ENCODE measurements at places on chromosomes 7 and 10.

DNA sequence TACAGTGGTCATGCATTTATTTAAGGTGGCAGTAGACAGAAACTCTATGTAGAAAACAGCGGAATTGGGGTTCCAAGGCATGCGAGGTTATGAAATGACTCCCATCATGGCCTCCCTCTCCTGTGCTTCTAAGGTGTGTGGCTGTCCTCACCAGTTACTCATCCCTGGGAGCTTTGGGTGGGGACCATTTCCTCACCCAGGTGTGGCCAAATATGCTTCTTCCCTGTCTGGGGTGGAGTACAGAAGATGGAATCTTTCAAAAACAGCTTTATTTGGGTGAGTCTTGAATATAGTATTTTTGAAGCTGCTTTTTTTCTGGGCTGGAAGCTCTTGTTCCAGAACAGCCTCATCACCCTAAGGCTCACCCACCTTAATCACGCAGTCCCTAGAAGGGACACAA is 139.0 kb downstream of the NRF1 start:
- no peak for DNase-seq

- DNase-seq, result no peak
These were observed 74.5 kb upstream of the VKORC1L1 start for GRCh38 chr7:65798111-65799075.

DNA sequence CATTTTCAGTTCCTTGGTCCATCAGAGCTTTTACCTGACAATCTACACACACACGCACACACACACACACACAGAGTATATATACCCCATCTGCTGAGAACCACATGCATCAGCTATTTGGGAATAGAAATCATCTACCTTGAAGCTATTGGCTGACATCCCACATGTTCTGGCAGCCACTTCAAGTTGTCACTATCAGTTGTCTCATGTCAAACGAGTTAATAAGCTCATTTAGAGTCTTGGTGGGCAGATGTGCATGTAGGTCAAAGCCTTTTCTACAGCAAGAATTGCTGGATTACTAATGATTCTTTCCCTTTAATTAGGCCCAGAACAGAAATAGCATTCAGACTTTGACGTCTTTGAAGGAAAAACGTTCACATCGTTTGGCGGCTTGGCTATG is 36.8 kb downstream of the COL28A1 start:
- no peak for DNase-seq

DNA sequence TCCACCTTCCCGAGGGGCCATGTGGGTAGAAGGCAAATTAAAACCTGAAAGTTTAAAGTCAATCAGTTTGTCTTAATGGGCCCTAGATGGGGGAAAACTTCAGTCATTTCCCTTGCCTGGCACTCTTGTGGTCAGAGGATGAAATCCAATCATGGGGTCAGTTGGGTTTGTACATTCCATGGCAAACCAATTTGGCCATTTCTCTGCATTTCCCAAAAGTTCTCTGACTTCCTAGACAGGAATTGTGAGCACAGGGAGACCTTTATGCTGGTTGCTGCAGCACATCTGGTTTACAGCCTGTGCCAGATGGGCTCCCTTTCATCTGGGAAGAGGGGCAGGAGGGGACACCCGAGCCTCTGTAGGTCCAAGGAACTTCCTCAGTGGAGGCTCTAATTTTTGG is 113.0 kb downstream of the CYP26A1 start:
- DNase-seq, result no peak

- no peak for DNase-seq
These were observed 13.4 kb upstream of the ZRANB1 start for GRCh38 chr10:124928545-124928944.

GRCh38 chr7:54915870-54916598 is 102.8 kb upstream of the EGFR start:
- DNase-seq, result no peak

DNA sequence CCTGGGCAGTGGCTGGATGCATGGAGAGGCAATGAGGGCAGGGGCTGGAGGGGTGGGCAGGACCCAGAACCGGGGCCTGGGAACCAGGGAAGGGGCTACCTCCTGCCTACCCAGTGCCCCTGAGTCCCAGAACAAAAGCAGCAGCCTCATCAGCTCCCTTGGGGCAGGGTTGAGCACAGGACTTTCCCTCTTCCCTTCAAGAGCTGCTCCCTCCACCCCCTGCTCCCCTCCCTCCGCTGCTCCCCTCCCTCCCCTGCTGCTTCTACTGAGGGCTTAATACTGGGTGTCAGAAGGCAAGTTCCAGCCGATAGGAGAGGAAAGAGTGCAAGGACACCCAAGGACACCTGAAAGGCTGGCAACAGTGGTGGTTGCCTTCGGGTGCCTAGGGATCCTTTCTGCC is 28.2 kb upstream of the INMT start:
- DNase-seq, result no peak

GRCh38 chr10:89659143-89660131 is 14.4 kb upstream of the PANK1 start:
- no peak for DNase-seq

GRCh38 chr10:12414278-12414989 is 65.1 kb downstream of the CAMK1D start:
- DNase-seq, result no peak

DNA sequence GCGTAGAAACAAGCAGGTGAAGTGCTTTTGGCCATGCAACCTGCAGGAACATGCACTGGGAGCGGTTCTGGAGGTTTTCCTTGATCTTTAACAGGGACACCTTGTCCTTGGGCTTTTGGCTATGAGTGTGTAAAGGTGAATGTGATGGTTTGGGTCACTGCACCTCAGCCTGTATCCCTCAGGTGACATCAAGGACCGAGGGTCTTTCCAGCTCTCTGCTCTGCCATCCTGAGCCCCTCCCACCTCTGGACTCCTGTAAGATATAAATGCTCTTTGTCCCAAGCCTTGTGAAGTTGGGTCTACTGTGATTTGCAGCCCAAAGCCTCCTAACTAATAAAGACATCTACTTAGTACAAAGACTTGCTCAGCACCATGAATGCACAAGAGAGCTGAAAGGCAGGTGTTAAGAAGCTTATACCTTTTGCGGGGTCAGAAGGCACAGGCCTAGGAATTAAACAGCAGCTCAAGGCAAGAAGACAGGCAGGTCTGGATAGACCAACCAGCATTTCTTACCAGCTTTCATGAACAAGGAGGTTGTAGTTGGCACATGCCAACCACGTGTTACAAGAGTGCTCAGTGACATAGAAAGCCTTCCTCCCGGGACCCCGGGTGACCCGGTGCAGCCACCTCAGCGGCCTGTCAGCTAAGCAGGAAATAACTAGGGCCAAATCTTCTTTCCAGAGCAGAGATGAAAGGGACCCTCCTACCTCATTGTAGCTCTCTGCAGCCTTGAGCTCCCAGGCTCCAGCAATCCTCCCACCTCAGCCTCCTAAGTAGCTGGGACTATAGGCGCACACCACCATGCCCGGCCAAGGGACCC is 89.9 kb downstream of the CARD11 start:
- no peak for DNase-seq

- DNase-seq, result peak; percentile 24
These were observed 271.0 kb downstream of the MAD1L1 start for GRCh38 chr7:1961701-1962276.

- no peak for DNase-seq
These were observed 6.4 kb upstream of the RPP30 start for GRCh38 chr10:90865401-90865800.

- no peak for DNase-seq
These were observed 1.4 kb upstream of the CDCA7L start for GRCh38 chr7:21947056-21947455.

- DNase-seq, result no peak
These were observed 5.8 kb downstream of the MALRD1 start for GRCh38 chr10:19054289-19054835.

DNA sequence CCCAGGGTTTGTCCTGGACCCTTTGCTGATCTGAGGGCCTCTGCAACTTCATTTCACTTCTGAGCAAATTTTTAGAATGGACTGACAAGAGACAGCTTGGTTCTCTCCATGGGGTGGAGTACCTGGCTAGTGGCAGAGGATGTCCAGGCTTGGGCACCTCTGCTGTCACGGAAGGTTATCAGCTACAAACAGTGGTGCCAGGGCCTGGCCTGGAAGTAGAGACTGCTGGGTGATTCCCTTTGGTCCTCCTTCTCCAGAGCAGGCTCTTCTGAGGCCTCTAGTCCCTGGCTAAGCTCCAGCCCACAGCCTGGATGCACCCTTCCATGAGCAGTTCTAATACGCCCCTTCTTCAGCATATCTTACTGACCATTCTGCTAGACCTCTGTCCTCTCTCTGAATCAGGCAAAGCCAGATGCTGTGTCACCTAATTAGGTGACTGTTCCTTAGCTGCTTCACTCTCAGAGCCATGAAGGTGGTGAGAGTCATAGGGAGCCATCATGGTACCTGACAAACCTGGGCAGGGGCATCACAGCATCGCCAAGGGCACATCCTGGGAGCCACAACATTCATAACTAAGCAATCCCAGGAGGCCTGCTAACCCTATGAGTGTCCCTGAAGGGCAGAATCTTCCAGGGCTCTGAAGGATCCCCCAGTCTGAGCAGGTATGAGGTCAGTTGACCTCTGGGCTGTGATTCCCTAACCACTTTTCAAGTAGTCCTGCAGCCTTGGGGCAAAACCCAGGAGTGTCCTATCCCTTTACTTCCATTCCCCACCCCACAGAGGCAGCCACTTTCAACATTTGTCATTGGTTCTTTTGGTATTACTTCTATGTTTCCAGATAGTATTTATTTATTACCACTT is 4.0 kb downstream of the ARHGAP22 start:
- no peak for DNase-seq

DNA sequence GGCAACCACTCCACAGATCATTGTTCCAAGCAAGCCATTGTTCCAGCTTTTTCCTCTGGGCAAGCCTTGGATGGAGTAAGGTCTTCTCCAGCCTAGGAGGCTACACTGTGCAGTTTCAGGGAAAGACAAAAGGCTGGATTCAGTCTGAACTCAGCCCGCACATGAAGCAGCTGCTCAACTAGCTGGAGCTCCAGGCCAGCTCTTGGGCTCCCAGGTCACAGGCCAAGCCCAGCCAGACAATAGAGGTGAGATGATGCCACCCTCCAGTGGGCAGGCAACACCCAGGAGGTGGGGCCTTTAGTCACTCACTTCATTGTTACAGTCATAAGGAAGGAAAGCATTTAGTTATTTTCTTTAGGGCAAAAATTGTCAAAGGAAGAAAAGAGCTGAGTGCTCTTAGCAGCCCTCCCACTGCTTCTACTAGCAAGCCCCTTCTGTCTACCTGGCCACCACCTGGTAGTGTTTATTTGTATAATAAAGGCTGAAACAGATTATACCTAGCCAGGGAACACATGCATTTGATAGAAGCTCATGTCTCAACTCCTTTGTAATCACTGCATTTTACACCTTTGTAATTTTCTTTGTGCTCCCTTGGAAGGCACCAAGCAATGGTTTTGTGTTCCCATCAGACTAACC is 253.4 kb downstream of the WDR11 start:
- DNase-seq, result no peak

DNA sequence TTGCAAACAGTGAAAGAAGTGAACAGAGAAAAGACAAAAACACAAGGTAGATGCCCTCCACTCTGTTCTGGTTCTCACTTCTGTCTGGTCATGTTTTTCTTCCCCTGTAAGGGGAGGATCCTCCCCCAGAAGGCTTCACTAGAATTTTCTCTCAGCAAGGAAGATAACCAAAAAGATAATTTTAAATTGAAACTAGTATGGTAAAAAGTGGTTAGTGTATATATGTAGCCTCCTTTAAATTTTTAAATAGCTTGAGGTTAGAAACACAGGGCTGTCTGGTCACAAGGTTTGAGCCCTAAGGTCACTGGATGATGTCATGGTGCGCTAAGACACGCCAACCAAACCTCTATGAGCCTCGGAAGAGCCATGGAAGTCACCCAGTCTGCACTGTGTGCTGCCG is 5.6 kb upstream of the PKD1L1 start:
- DNase-seq, result no peak

GRCh38 chr7:106065575-106066500 is 46.3 kb downstream of the SYPL1 start:
- no peak for DNase-seq

DNA sequence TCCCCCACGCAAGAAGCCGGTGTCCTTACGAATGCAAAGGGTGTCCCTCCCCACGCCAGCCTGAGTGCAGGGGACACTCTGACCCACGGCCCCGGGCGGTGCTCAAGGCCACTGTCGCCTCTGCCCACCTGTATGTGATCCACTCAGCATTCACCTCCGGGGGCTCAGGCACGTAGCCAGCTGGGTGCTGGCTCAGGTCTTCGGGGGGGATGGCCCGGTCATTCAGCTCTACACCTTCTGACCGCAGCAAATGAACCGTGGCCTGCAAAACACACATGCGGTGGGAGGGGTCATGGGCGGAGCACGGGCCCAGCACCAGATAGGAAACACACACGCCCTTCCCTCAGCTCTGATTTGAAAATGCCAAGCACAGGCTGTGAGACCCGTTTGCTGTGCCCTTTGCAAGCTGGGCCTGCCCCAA is 25.9 kb downstream of the CFAP46 start:
- no peak for DNase-seq

- DNase-seq, result no peak
These were observed 81.1 kb upstream of the CPXM2 start for GRCh38 chr10:123972481-123973401.

GRCh38 chr10:71972746-71973695 is 8.8 kb downstream of the CHST3 start:
- DNase-seq, result no peak

- DNase-seq, result no peak
These were observed 22.9 kb upstream of the GRB10 start for GRCh38 chr7:50805447-50806125.

DNA sequence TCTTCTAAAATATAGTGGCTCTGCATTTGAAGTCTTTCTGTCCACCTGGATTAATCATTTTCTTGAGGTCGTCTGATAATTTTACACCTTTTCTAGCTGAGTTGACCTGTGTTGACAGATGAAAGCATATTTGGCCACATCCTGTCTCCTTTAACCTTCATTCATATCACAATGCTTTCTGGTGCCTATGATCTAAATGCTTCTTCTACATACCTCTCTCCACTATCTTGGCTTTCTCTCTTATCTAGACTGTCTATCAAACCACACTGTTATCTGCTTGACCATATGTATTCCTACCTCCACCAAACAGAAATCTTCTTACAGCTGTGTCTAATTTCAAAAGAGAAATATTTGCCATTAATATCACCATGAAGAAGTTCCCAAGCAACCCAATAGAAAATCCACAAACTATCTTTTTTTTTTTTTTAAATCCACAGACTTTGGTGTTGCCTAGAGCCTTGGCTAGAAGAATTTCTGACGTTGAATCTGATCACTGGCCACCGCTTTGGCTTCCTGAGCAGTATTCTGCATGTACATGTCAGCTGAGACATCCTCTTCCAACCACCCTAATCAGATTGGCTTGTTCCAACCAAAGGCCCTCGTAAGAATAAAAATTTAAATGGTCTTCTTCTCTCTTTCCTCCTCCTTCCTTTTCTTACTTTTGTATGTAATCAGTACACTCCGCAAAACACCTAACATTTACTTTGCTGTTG is 66.3 kb upstream of the SP4 start:
- DNase-seq, result no peak
